Endodermal cell (in vitro differentiated cells): ENCODE measurements at places on chromosomes 2 and 18.

DNA sequence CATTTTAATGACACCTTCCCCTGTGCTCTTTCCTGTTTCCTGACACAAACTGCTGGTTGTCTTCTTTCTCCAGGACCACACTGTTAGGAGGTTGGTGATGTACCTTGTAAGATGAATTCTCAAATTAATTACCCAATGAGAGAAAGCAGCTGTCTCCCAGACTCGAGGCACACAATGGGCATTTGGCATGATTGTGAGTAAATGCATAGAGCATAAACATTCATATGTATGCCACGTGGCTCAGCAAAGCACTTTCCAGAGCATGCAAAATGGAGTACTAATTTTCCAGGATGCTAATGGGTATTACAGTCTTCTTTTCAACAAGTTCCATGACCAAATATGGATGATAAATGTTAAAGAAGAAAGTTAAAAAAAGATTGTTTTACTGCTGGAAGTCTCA, 235.2 kb upstream of the KLHL29 start:
- DNase-seq = no peak

- DNase-seq = no peak
Observed at GRCh38 chr18:57175532-57175931, 28.6 kb downstream of the BOD1L2 start.

DNA sequence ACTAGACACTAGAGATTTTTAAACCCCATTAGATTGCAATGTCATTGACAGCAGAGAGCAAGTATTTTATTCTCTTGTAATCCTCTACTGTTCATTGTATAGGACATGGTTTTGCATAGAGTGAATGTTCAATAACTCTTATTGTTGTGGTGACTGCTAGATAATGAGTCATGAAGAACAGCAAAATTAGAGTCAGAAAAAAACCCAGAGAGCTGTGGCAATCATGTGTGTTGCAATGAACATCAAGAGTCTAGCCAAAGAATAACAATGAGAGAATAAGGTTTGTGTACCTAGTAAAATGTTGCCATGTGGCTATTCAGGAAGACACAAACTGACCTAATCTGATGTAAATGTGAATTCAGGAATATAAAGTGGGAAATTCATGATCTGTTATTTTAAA, 684.0 kb downstream of the DSC3 start:
- no peak for DNase-seq

DNA sequence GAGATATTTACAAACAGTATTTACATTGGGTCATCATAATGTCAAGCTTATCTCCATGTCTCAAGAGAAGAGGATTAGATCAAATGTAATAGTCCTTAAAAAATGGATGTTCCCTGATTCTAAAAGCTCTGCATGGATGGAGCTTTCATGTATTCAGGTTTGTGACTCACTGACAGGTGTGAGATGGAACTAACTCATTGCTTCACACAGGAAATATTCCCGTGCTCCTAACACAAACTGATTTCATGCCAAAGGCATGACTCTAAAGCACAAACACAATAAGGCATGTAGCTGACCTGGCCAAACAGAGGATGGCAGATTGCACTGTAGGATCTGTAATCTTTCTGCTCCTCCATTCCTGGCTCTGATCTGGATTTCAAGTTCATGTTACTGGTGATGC, 110.0 kb downstream of the ALK start:
- DNase-seq = no peak

DNA sequence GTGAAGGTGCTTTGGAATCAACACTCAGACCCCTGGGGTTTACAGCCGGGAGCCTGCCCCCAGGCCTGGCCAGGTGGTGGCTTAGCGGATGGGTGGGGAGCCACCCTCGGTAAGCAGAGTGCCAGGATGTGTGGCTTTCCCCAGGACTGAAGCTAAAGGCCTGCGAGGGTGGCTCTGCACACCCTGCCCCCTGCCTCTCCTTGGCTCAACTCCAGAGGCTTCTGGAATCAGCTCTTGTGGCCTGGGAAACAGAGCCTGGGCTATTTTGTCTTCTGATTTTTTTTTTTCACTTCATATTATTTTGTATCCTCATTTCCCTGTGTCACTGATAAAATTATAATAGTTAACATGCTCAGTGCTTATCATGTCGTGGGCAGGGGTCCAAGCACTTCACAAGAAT, 79.8 kb downstream of the RHOB start:
- no peak for DNase-seq

DNA sequence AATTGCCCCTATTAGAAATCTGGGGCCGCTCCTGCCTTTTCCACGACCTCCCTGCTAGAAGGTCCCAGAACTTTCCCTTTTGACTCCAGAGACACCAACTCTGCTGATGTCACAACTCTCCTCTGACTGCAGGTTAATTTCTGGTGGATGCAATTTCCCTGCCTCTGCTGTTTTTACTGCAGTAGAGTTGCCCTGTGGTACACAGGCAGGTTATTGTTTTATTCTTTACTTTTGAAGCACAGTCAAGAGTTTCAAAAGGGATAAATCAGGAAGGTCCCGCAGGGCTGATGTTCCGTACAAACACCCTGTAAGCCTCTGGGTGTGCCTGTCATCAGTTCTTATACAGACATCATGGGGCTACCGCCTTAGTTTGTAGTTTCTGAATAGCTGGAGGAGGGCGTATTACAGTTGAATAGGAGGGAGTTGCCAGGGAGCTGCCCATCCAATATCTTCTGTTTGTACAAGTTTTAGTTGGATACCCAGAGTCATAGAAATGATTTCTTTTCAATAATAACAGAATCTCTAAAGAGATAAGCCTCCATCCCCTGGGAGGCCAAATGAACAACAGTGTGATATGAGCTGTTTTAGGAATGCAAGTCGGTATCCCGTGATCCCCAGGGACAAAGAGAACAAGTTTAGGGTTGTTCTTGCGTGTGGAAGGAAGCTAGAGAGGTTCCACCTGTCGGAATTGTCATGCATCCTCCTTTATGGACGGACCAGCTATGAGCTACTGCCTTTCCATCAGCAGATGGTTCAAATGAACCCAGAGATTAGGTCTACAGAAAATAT, 108.4 kb upstream of the COPS8 start:
- peak; percentile 14 for DNase-seq

DNA sequence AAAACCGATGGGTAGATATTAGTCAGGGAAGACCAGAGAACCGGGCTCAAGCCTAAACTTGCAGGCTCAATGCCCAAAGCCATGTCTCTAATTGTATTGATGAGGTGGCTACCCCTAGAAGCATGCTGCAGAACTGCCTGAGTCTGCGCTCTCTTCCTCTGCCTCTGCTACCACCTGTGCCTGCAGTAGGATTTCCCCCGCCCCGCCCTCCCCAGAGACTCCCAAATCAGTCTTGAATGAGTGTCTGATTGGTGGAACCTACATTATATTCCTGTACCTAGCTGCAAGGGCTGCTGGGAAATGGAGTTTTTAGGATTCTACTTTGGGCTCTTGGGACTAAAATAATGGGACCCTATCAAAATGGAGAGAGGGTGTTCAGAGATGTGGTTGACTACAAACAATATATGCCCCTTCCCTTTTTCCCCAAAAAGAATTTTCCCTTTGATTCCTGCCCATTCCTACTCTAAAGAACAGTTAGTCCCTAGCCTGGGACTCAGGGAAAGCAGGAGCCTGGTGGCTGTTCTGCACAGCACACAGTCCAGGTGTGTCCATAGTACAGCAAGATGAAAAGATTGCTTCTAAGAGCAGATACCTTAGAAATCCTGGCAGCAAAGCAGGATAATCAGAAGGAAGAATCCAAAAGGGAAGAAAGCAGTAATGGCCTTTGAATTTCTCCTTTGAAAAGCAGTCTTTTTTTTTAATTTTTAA, 12.5 kb downstream of the GRP start:
- peak; percentile 79 for DNase-seq

DNA sequence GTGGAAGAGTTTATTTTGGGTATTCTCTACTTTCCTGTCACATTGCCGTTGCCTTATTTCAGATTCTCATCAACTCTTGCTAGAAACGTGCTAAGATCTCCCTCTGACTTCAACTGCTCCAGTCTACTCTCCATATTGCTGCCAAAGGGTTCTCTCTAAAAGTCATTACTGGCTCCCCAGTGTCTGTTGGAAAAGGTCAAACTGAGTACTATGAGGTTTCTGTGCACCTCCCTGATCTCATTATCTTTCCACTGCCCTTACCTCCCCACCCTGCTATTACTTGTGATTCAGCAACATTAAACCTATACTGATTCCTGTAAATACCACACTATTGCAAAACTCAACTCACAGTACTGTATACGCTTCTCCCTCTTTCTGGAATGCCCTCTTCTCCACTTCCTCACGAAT, 1.9 kb upstream of the KRCC1 start:
- no peak for DNase-seq

GRCh38 chr2:208315081-208315788, 49.2 kb downstream of the PIKFYVE start:
- no peak for DNase-seq

GRCh38 chr2:12884713-12885282, 168.1 kb downstream of the TRIB2 start:
- DNase-seq = no peak

DNA sequence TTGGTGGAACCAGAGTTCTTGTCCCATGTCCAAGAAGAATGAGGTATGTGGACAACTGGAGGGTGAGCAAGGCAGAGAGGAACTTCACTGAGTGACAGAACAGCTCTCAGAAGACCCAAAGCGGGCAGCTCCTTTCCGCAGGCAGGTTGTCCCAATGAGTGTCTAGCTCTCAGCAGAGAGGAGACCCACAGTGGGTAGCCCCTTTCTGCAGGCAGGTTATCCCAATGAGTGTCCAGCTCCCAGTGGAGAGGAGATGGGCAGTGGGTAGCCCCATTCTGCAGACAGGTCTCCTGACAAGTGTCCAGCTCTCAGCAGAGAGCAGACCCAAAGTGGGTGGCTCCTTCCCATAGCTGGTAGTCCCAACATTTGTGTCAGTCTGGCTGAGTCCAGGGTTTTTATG, 69.6 kb downstream of the SRBD1 start:
- DNase-seq = no peak

DNA sequence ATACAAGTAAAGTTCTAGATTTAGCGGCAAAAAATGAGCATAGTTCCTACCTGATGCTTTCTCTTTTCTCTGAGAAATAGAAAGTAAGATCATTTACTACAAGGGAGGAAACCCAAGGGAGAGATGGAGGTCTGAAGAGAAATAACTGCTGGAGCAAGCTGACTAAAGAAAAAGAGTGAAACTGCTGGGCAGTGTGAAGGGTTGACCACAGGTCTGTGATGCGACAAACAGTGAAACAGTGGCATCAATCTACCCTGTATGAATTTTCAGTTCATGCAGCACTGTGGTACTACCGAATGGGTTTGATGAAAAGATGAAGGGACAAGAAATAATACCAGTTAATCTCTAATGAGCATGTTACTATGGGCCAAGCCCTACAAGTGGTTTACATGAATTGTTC, 52.2 kb downstream of the CUL3 start:
- DNase-seq = no peak
